ENCODE measurements at places on chromosomes 2 and 18.

- DNase-seq: no peak
Measured at GRCh38 chr18:34608064-34608463, 102.0 kb upstream of the DTNA start.

- peak; percentile 26 for DNase-seq
Measured at GRCh38 chr2:158723921-158724802, 71.0 kb upstream of the DAPL1 start.

DNA sequence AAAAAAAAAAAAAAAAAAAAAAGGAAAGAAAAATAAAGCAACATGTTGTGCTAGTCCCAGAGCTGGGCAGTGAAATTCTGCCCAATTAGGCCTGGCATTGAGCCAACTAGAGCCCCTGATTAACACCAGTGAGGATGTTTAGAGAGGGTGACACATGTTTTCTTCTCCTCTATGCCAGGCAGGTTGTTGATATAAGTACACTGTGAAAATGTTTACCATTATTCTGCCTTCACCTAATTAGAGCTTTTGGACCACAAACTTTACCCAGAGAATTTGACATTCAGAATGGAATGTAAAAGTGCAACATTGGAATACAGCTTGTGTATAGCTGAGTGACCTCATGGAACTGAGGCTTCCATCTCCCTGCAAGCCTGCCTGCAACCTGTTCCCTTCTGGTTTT, 95.9 kb upstream of the MSH2 start:
- DNase-seq: no peak

DNA sequence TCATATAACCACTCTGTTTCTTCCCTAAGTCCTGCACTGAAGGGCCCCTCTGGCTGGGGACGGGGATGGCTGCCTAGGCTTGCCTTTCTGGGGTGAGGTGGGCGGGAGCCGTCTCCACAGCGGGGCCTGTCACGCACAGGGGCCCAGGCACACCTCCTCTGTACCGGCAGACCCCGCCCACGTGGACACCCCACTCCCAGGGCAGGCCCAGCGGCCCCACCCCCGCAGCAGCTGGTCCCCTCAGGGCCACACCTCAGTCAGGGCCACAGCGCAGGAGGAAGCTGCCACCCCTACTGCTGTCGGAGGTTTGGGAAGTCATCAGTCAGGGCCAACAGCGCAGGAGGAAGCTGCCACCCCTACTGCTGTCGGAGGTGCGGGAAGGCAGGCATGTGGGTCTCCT, 257.6 kb upstream of the RAB6C start:
- no peak for DNase-seq

DNA sequence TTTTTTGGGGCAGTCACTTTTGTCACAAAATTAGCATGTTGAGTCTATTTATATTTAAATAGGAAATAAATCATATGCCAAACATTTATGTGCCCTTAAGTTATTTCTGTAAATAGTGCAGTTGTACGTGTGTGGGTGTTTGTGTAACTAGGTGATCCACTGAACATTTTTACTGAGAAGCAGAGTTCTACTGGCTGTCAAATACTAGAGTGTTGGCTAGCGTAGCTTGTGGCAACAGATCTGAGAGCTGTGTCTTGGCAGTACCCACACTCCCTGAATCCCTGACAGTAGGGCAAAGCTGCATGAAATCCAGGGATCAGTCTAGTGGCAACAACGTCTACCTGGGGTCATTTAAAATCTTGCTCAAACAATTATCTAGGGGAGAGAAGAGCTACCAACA, 273.1 kb upstream of the SLC8A1 start:
- DNase-seq: no peak

DNA sequence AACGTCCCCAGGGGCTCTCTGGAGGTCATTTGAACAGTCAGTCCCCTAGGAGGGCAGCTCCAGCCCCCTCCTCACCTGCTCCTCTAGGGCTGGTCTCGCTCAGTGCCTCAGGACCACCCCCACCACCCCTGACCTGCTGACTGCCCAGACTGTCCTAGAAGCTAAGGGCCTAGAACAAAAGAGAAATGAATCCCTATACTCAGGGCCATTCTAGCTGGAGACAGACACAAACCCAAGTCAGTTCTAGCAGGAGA, 83.0 kb downstream of the HS1BP3 start:
- no peak for DNase-seq
